ENCODE measurements at places on chromosomes 12 and 14.

DNA sequence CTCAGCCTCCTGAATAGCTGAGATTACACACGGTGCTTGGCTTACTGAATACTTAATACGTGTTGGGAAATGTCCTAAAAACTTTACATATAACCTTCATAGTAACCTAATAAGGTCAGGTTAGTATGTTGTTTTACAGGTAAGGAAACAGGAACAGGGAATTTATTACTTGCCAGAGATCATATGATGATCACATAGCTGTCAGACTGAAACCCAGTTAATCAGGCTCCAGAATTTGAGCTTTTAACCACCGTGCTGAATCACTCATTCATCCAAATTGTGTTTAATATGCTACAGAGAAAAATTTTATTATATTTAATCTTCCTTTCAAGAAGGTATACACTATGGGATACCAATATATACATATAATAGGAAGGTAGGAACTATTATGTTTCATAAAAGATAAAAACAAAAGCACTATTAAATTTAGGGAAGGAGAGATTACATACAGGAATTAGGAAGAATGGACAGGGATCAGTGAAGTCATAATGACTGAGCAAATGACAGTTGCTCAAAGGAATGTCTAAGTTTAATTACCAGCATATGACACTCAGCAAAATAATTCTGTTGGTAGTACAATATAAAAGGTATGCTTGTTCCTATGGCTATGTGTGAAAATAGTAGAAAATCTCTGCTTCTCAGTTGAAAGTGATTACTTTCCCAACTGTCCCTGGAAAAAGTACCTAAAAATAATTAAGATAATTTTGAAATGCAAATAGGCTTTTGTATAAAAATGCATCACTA lies 59.3 kb downstream of the HEATR5A start:
- DNase-seq, result no peak

GRCh38 chr14:24639905-24640304 lies 5.9 kb upstream of the GZMB start:
- no peak for DNase-seq

DNA sequence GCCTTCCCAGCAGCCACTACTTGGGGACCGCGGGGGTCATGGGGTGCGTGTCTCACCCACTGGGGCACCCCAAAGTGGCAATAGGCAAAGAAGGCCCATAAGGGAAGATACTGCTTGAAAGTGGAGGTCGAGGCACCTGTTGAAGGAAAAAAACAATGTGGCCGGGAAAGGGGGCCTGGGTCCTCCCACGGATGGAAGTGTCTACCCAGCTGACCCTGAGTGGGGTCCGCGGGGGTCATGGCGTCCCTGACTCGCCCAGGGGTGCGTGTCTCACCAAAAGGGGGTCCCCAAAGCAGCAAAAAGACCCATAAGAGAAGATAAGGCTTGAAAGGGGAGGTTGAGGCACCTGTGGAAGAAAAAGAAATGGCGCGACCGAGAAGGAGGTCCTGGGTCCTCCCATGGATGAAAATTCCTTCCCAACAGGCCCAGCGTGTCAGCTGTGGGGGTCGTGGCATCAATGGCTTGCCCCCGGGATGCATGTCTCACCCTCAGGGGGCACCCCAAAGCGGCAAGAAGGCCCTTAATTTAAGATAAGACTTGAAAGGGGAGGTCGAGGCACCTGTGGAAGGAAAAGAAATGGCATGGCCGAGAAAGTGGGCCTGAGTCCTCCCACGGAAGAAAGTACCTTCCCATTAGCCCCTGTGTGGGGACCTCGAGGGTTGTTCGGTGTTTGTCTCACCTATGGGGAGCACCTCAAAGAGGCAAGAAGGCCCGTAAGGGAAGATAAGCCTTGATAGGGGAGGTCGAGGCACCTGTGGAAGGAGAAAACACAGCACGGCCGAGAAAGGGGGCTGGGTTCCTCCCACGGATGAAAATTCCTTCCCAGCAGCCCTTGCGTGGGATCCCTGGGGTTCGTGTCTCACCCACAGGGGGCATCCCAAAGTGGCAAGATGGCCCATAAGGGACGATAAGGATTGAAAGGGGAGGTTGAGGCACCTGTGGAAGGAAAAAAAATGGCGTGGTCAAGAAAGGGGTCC lies 266.0 kb downstream of the ALG10 start:
- DNase-seq, result no peak

- DNase-seq, result no peak
These were observed 49.0 kb downstream of the MDGA2 start for GRCh38 chr14:47626151-47627035.

DNA sequence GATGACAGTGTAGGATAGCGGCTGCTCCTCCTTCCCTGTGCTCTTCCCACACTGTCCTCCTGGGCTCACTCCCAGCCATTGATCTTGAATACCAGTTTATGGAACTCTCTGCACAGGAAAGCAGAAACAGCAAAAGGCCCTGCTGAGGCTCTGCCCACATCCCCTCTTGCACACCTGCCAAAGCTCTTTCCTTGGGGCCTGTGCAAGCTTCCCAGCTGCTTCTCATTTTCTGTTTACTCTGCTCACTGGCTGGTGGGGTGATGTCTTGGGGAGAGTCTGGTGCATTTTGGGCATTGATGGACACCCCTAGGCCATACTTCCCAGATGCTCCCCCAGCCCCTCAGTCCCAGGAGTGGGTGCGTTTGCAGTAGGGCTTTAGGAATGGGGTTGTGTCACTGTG lies 361.8 kb downstream of the TMEM121 start:
- no peak for DNase-seq

DNA sequence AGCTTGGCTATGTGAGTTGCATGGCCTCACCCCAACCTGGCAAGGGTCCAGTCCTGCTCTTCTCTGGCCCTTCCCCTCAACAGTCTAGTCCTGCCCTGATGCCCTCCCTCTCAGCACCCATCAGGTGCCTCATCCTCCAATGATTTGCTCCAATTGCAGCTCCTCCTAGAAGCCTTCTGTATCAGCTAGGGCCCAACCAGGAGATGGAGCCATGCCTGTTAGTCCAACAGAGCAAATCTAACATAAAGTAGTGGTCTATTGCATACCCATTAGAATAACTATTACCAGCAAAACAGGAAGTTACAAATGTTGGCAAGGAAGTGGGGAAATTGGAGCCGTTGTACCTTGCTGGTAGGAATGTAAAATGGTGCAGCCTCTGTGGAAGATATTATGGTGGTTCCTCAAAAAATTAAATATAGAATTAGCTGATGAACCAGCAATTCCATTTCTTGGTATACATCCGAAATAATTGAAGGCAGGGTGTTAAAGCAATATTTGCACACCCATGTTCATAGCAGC lies 163.5 kb downstream of the VRK1 start:
- DNase-seq, result no peak

GRCh38 chr14:98956181-98956580 lies 315.8 kb downstream of the BCL11B start:
- DNase-seq, result no peak
